ENCODE measurements at places on chromosomes 7 and 10. TPM values are rescaled to one million over a fixed set of nuclear protein-coding genes. Genes with fewer than 3 reads are reported as not detected.

FOXI2 gene
- not detected for total RNA-seq

GRCh38 chr7:122306320-122307227, 2.0 kb upstream of the FEZF1 start:
- no peak for DNase-seq

- DNase-seq = no peak
These were observed 9.0 kb downstream of the RBP3 start for GRCh38 chr10:47357131-47357582.

- DNase-seq = no peak
These were observed 28.1 kb downstream of the CCDC6 start for GRCh38 chr10:59878289-59878688.

GRCh38 chr10:49500412-49500811, 38.5 kb downstream of the ERCC6 start:
- DNase-seq = no peak

COL13A1 gene
- total RNA-seq = 19.5 TPM

DNA sequence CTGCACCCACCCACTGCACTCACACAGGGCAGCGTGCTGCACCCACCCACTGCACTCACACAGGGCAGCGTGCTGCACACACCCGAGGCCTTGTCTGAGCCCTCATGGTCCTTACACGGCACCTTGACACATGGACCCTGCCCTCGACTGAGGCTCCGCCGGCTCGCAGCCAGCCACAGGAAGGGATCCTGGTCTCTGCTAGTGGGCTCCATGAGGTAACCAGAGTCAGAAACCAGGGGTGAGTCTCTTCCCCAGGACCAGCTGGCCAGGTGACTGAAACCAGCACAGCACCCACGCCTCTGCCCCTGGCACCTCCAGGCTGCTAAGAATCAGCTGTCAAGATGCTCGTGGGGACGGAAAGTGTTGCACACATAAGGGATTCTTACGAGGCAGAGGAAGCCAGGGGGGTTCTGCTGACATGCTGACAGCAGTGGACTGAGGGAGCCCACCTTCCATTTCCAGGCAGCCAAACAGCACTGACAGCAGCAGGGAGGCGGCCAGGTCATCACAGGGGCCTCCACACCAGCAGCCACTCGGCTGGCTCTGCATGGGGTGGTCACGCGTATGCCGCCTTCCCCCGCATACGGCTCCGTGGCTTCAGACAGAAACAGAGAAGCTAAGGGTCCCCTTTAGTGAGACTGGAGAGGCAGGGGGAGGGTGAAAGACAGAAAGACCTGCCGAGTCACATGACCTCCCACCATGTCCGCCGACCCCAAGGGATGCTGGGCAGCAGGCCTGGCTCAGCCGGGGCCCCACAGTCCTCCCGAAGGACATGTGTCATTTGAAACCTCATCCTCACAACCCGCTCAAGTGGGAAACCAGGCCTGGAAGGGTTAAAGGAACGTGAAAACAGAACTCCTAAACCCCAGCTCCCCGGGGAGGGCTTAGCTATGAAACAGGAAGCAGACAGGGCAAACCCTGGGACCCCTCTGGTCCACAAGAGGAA, 34.2 kb downstream of the GPER1 start:
- DNase-seq = no peak

ZNF425 gene
- total RNA-seq = 1.3 TPM

EN2 gene
- total RNA-seq = 1.4 TPM
